ENCODE measurements at places on chromosomes 16 and 17.
A peak's percentile ranks its signal among the peaks of the same experiment; 100 is the strongest.

GRCh38 chr17:43907425-43907981 lies at the start of gene MPP2:
Gene MPP2 (minus strand): TSS chr17:43907536. CDS start chr17:43904460, 3,076 bp downstream.
- peak; percentile 75 for DNase-seq

- no peak for DNase-seq
Observed at GRCh38 chr17:81960130-81960958, 643 bp downstream of the NOTUM start.

DNA sequence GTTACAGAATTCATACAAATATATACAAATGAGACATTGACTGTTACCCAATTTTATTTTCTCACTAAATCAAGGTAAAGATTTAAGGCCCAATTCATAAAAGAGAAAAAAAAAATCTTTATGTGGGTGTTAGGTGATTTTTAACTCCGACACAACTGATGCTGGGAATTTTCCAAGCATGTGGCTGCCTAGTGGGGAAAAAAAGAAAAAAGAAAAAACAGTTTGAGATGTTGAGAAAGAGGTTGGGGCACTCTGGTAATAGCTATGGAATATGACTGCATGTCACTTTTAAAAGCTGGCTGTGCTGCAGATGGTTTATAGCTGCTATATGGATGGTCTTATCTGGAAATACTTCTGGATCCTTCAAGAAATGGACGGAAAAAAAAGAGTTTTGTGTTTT lies 739.9 kb upstream of the SOX9 start:
- no peak for DNase-seq

DNA sequence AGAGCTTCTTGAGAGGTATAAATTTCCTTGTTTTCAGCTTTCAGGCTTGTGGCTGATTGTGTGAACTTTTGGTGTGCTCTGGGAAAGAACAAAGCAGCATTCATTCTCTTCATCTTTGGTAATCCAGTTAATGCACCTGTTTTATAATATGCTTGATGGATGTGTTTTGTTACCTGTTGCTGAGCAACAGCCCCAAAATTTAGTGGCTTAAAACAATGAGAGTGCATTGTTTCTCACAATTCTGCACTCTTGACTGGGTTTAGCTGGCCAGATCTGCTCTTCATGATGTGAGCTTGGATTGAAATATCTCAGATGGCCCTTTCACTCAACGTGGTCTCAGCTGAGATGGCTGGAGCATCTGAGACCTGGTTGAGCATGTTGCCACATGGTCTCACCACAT lies 58.7 kb upstream of the NOL11 start:
- DNase-seq, result no peak

GRCh38 chr17:44988044-44988942 lies 20.2 kb upstream of the C1QL1 start:
- DNase-seq, result no peak

GRCh38 chr17:65099941-65100315 lies 37.2 kb upstream of the RGS9 start:
- DNase-seq, result no peak

DNA sequence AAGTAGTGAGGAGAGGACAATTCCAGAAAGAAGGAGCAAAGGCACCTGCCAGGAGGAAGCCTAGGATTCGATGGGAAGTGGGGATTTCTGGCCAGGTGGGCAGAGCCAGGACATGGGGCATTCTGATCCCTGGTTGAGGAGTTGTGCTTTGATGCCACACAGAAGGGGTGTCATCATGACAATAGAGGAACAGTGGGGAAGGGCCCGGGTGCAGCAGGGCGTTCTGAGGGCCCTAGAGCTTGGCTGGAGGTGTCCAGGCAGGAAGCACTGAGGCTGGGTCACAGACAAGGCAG lies 4.3 kb downstream of the EVPLL start:
- DNase-seq, result no peak

DNA sequence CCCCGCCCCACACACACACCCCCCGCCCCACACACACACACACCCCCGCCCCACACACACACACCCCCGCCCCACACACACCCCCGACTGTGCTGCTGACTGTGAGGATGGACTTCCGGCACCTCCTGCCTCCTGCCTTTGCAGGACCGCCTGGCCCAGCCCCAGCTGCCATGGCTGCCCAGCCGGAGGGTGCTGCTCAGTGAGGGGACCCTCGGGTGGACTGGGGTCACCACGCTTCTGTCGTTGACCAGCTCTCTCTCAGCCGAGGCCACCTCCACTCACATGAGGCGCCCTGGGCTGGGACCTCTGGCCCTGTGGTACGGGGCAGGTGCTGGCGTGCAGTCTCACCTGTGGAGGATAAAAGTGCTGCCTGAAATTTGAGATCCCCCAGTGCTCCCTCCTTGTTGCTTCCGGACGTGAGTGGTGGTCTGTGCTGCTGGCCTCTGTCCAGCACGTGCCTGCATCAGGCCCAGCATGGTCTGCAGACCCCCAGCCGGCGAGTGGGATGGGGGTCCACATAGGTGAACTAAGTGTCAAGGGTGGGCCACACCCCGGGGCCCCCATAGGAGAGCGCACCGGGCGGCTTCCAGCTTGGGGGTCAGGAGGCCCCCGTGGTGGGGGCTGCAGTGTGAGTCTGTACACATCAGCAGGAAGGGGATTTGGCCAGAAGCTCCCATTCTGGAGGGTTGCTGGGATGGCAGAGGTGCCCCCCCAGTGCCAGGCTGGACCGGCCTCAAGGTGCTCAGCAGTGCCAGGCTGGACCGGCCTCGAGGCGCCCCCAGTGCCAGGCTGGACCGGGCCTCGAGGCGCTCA lies 11.2 kb downstream of the METRNL start:
- no peak for DNase-seq

- DNase-seq, result no peak
Observed at GRCh38 chr17:15945527-15946191, 729 bp downstream of the ADORA2B start.

DNA sequence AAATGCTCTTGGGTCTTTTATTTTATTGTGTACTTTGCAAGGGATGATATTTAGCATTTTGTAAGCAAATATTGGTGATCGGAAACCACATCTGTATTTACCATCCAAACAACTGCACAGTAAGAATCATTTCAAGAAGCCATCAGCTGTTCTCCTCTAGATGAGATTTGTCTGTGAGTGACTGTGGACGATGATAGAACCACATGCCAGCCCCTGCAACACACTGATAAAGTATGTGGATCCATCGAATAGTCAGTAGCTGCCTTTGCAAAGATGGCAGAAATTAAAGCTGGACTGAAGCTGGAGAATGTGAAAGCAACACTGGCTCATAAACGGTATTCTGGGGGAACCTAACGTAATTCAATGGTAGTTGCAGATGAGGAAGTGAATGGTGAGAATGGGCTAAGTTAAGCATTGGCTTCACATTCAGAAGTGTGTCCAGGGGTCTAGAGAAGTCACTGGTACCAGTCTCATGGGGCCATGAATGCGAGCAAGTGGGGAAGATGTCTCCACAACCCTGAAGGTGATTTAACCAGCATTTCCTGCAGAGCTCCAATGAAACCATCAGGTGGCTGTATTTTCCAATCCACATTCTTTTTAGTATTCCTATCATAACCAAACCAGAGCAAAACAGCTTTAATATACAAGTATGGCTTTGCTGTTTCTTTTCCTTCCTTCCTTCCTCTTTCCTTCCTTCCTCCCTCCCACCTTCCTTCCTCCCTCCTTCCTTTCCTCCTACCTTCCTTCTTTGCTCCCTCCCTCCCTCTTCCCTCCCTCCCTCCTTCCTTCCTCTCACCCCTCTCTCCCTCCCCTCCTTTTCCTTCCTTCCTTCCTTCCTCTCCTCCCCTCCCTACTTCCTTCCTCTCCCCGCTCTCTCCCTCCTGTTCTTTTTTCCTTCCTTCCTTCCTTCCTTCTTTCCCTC lies 169.4 kb downstream of the ABCA8 start:
- DNase-seq, result no peak

GRCh38 chr17:83056583-83057396 lies 22.6 kb upstream of the METRNL start:
- DNase-seq, result no peak

Measured in hippocampal formation (tissue), 2 donors.